Stimulated activated CD4-positive, alpha-beta T cell treated with anti-CD3 and anti-CD28 coated beads, Interleukin-1b, Interleukin-23, amount 100 ng/mL, for 1 hour (primary cell): ENCODE measurements at places on chromosomes 16 and 17.

DNA sequence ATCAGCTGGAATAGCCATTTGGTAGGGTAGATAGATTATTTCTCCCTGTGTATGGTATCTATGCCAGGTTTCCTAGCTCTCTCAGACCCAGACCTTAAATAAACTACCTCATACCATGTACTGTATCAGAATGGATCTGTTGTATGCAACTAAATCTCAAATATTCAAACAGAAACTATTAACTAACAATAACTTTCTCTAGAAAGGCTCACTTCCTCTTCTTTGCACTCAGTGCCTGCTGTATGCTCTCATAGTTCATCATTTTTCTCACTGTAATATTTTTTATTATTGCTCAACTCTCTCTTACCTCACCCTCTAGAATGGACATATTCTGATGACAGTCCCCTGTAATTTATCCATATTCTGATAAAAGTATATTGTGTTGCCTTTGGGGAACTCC is 182.4 kb downstream of the TOX3 start:
- DNase-seq, result no peak

DNA sequence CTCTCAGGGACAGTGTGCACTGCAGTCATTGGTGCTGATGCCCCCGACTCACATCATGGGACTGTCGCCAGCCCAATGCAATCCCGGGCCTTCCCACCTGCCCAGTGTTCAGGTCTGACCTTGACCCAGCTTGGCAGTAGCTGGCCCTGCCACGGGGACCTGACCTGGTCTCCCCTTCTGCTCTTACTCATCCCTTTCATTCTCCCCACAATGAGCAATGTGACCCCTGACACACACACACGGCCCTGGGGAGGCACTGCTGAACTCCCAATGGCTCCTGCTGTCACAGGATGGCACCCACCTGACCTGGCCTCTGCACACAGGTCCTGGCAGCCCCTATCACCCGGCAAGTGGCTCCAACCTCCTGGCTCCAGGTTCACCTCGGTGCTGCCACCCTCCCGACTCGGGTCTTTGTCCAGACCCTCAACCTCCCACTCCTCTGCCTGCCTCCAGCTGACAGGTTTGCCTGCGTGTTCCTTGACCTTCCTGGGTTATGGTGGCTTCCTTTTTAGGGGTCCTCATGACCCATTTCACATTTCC is 6.6 kb downstream of the CD300C start:
- DNase-seq, result no peak

DNA sequence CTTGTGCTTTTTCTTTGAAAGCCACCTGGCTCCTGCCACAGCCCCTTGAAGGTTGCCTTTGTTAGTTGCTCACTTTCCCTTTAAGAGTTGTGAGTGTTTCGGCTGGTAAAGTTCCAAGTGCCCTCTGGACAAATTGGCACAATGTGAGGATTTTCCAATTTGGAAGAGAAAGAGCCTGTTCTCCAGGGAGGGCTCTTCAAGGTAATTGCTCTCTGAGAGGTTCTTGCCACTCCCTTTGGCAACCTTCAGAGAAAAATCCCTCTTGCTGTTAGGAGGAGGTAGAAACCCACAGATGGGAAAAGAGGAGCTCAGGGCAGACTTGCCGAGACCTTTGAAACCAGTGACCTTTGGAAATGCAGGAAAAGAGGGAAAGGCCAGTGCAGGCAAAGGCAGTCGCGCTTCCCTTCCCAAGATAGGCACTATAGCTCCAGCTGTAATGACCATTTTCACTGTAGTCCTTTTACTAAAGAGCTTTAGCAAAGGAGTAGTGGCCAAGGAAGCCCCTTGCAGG is 49.0 kb upstream of the AKAP1 start:
- DNase-seq, result no peak

DNA sequence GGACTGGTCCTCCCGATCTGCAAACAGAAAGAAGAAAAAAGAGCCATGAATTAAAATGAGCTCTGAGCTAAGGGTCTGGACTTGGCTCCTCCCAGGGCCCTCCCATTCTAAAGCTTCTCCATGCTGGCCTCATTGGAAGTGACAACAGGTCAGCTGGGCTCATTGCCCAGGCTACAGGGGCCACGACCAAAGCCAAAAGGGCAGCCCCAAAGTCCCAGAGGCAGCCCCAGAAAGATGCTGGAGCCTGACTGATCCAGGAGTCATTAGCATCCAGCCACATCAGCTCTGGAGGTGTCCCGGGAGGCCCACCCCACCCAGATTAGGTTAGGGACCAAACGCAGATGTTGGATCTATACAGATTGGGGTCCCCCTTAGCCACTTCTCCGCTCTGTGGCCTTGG is 58.2 kb downstream of the MYH11 start:
- DNase-seq, result no peak

DNA sequence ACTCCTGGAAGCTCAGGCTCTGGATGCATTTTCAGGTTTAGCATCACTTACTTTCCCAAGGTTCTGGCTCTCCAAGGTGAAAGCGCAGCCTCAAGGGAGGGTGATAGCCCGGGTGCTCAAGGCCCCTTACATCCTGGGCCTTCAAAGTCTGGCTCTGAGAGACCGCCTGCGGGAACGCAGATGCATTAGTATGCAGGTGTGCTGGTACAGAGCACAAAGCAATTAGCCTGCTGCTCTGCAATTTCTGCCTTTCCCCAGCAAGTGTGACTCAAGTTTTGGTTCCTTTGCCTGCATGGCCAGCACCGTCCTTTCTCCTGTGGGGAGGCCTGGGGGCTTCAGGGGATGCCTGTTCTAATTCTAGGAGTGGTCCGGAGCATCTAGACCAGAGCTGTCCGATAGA is 116.2 kb downstream of the AATF start:
- no peak for DNase-seq

- DNase-seq, result no peak
Measured at GRCh38 chr16:29842732-29843346, 20.2 kb downstream of the CDIPT start.

- no peak for DNase-seq
Measured at GRCh38 chr17:78325076-78325687, 34.7 kb downstream of the SOCS3 start.

DNA sequence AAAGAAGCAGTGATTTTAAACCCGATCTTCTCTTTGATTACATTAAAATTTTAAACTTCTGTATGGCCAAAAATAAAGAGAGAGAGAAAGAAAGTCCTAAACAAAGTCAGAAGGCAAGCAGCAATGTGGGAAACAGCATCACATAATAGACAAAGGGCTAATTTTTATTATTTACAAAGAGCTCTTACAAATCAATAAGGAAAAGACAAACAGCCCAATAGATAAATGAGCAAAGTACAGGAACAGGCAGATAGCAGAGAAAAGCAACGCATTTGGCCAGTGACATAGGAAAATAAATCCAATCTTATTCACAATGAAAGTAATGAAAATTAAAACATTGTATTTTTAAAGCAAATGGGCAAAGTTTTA is 93.1 kb downstream of the SALL1 start:
- DNase-seq, result no peak

DNA sequence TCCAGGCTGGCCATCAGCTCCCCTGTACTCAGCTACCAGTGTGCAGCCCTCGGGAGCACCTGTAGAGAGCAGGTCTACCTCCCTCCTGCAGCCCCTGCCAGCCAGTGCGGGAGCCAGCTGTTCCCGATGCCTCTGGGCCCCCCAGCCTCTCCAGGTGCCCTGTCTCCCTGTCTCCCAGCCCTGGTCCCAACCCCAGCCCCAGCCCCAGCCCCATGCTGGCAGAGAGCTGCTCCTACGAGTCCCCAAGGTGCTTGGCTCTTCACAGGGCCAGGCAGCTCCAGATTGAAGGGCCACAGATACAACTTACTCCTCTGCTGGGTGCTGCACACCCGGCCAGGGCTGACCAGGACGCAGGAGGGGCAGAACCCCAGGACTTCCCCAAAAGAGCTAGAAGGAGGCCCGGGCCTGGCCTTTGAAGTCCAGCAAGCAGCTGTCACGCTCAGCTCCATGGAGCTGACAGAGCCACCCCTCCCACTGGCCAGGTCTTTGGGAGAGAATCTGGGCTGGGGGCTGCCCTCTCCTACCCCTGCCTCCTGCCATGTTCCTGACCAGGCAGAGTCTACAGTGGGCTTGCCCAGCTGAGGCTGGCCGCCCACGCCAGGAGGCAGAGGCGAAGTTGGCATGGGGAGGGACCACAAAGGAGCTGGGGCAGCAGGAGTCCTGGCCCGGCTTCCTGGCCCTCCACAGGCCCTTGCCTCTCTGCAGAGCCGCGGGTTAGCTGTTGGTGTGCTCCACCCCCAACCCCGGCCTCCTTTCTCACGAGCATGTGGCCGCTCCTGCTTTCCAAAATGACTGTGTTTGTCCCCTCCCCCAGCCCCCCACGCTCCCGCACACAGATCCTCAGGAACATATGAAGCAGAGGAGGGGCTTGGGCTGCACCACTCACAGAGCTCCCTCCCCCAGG is 9.5 kb upstream of the ADAM11 start:
- DNase-seq, result no peak

GRCh38 chr17:56699186-56699894 is 105.8 kb downstream of the NOG start:
- DNase-seq, result no peak

- DNase-seq, result no peak
Measured at GRCh38 chr17:64097196-64097936, 32.6 kb downstream of the ERN1 start.

DNA sequence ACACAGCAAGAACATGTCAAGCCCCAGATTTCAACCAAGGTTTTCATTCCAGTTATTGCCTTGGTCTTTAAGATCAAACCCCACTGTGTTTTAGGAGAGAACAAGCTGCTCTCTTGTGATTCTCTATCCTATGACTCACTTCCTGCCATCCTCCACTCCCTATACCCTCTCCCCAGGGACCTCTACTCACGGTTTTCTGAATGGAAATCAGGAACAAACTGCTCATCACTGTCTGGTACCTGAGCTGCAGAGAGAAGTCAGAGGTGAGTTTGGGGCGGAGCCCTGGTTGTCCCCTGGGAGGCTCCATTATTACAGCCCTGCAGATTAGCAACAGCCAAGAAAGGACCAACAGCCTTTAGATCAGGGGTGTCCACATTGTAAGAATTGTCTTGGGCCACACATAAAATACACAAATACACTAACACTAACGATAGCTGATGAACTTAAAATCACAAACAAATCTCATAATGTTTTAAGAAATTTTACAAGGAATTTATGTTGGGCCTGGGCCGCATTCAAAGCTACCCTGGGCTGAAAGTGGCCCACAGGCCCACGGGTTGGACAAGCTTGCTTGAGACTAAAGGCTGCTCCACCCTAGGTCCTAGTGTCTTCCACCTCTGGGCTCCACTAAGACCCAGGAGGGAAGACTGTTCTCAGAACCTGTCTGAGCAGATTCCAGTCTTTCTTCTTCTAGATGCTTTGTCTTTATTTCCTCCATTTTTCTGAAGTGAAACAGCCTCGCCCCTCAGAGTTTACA is 9.7 kb downstream of the ETV4 start:
- DNase-seq, result no peak

DNA sequence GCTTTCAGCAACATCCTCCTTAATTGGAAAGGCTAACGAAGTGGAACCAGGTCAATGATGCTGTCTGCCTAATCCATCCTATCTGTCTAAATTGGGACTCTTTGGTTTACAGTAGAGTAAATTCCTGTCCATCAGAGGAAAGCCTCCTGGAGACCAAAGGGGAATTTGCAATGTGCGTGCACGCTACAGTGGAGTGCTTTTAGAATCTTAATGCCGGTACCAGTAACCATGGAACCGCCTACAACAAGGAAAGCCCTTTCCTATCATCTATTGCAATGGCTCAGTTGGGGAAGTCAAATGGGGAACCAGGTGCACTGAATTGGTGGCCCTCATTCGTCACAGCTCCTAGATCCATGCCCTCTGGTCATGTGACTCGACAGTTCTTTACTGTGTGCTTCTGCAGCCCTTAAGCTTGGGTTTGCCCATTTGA is 110.1 kb downstream of the XYLT1 start:
- no peak for DNase-seq
